Stimulated activated CD8-positive, alpha-beta memory T cell treated with anti-CD3 and anti-CD28 coated beads, Interleukin-4, amount 100 ng/mL, for 1 hour (primary cell): ENCODE measurements at places on chromosomes 16 and 17.

DNA sequence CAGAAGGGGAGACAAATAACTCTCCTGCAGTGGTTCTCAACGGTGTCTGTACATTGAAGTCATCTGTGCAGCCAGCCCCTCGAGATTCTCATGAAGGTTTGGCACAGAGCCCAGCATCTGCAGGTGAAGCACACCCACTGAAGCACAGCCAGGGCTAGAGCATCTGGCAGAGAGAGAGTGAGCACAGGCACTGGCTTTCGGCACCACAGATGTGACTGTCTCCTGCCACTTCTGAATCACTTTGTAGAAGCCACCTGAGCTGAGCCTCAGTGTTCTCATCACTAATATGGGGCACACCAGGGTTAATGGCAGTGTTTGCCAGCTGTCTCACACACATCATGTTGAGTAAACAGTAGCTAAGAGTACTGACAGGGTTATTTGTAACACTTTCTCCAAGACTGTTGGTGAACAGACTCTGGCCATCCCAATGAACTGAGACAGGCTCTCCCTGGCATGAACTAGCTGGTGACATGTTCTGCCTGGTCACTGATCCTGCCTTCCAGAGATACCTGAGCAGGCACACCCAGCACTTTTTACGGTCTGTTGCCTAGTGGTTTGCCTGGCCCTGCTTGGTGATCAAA lies 10.9 kb downstream of the HSPB9 start:
- no peak for DNase-seq

- DNase-seq = no peak
Observed at GRCh38 chr16:2795395-2796143, 2.7 kb upstream of the PRSS41 start.

- DNase-seq = no peak
Observed at GRCh38 chr16:280005-280460, 358 bp upstream of the ARHGDIG start.

GRCh38 chr16:49688036-49688697 lies 167.7 kb downstream of the ZNF423 start:
- no peak for DNase-seq
